Heart left ventricle (tissue), 16 donors: ENCODE measurements at places on chromosomes 2 and 18. TPM values are rescaled to one million over a fixed set of nuclear protein-coding genes. Genes with fewer than 3 reads are reported as not detected.

DNA sequence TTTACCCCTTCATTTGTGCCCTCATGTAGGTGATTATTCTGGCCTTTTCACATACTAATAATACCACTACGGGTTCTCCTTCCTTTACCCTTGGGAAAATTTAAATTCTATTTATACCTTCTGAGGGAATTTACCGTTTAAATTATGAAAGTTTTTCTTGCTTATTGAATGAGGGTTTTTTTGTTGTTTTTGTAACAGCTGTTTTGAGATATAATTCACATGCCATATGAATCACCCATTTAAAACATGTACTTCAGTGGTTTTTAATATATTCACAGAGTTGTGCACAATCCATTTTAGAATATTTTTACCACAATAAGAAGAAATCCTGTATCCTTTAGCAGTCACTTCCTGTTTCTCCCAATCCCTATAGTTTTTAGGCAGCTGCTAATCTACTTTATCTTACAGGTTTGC is 54.7 kb downstream of the EML4 start:
- no peak overlapping the region for H3K4me3 ChIP-seq
- DNase-seq = no peak
- H3K36me3 ChIP-seq = no peaks in the 10 kb centered on the region

- H3K27me3 ChIP-seq = no peaks in the 10 kb centered on the region
- DNase-seq = no peak
- H3K27ac ChIP-seq = no peak overlapping the region
- H3K36me3 ChIP-seq = no peaks in the 10 kb centered on the region
- no peaks in the 10 kb centered on the region for H3K4me1 ChIP-seq
Observed at GRCh38 chr2:12032975-12033374, 286.5 kb downstream of the LPIN1 start.

ZC3H6 gene
- 11.7 TPM for polyA plus RNA-seq

GRCh38 chr2:67880291-67880761 is 182.5 kb downstream of the C1D start:
- H3K36me3 ChIP-seq = no peaks in the 10 kb centered on the region
- DNase-seq = no peak
- H3K4me3 ChIP-seq = no peak overlapping the region
- H3K4me1 ChIP-seq = no peaks in the 10 kb centered on the region
- no peaks in the 10 kb centered on the region for H3K27me3 ChIP-seq

RAB27B gene
- polyA plus RNA-seq = 0.03 TPM

DNA sequence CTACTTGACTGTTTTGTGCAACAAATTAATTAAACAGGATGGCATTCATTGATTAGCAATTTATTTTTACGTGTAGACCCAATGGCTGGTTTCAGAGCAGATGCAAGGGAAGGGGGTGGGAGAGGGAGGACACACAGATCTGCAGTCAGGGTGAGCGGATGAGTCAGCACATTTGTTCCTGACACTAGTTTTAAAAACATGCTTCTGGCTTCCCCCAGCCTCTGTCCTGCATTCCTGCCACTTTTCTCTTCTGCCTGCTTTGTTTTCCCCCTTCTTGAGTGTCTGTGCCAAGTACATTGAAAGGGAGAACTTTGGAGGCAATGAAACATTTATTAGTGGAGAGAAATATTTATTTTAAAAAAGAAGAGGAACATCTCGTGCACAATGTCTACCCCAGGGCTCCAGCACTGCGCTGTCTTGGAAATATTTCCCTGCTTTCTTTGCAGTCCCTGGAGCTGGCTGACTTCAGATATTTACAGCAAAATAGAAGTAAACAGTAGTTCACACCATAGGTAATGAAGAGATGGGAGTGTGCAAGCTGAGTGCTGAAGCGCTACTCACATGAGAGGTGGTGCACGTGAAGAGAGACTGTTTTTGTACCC is 52.2 kb downstream of the NRP2 start:
- H3K27me3 ChIP-seq = no peaks in the 10 kb centered on the region
- peaks cover 15% of the 10 kb centered on the region for H3K4me1 ChIP-seq
- DNase-seq = no peak

DNA sequence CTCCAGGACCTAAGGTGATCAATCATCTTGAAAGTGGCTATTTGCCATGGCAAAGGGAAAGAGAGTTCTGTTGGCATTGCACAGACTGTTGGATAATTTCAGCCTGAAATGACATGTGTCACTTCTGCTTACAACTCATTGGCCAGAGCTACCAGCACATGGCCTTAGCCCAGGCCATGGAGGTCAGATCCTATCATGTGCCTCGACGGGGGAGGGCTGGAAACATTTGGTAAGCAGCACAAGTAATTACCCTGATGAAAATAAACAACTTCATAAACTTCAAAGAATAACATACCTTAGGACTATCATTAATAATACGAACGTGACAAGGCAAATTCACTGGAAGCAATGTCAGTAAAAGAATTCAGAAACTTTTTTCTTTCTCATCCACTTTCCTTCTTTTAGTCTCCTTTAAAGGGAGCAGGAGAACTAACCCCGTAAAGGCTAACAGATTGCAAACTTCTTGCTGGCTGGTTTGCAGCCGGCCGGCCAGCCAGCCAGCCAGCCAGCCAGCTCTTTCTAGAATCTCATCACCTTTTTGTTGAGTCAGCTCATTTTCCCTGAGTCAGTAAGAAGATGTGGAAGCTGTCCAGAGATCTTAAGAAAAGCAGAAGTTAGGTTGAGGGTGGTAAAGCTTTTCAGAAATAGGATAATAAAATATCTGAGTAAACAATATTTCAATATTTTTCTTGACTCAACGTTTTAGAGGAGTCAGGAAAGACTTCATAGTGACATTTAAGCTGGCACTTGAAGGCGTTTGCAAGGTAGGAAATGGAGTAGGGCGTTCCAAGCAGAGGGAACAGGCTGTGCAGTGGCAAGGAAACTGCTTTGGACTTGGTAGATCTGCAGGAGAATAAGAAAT is 31.9 kb downstream of the CNRIP1 start:
- H3K27ac ChIP-seq = peak overlapping the region; percentile 16
- peak; percentile 53 for DNase-seq
- H3K27me3 ChIP-seq = no peaks in the 10 kb centered on the region

KLHL30 gene
- polyA plus RNA-seq = 10.7 TPM

GRCh38 chr2:217988840-217989204 is 14.0 kb downstream of the TNS1 start:
- DNase-seq = no peak
- H3K27me3 ChIP-seq = no peaks in the 10 kb centered on the region
- peaks cover 17% of the 10 kb centered on the region for H3K4me1 ChIP-seq
- no peak overlapping the region for H3K4me3 ChIP-seq

DNA sequence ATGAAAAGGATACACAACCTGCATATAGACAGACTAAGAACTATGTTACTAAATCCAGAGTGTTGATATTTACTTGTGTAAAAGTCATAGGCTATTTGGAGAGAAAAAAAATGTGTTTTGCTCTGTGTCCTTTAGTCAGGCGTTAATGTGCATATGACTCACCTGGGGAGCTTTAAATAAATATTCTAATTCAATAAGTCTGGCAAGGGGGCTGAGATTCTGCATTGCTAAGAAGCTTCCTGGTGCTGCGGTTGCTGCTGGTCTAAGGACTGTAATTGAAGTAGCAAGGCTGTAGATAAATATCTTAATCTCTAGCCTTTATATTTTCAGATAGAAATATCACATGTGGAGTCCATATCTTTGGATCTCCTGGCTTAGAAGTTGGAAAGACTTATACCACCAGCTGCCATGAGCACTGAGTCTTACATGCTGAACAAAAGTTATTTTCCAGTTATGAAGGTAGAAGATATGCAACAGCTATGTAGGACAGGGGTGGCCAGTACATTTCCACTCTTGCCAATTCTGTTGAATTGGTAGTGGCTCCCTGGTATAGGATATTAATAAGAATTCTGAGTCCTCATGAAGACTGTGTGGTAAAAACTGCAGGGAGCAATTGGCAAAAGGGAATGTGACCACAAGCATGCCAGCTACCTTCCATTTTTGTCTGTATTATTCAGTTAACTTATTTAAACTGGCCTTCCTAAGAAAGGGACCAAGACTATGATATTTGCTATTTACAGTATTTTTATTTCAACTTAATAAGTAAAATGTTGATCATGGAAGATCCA is 4.8 kb downstream of the SPAG16 start:
- no peaks in the 10 kb centered on the region for H3K36me3 ChIP-seq
- no peak for DNase-seq
- no peaks in the 10 kb centered on the region for H3K27me3 ChIP-seq
- no peak overlapping the region for H3K4me3 ChIP-seq
- peaks cover 11% of the 10 kb centered on the region for H3K4me1 ChIP-seq
- H3K27ac ChIP-seq = no peak overlapping the region

DNA sequence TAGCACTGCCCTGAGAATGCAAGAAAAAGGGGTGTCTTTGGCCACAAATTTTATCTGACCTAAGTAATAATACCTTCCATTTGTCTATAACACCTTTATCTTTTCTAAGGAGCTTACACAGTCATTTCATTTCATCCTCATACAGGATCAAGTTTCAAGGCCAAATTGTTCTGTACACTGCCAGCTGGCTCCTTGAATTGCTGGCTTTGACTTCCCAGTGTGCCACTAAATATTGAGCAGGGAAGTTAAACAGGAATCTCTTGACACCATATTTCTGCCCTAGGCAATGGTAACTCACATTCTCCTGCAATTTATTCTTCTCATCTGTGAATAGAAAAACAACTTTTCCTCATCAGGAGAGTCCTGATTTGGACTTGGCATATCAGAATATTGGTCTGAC is 195.1 kb upstream of the LRP1B start:
- DNase-seq = no peak
- no peaks in the 10 kb centered on the region for H3K27me3 ChIP-seq
- no peaks in the 10 kb centered on the region for H3K4me1 ChIP-seq
- no peak overlapping the region for H3K4me3 ChIP-seq
- H3K27ac ChIP-seq = no peak overlapping the region

DNA sequence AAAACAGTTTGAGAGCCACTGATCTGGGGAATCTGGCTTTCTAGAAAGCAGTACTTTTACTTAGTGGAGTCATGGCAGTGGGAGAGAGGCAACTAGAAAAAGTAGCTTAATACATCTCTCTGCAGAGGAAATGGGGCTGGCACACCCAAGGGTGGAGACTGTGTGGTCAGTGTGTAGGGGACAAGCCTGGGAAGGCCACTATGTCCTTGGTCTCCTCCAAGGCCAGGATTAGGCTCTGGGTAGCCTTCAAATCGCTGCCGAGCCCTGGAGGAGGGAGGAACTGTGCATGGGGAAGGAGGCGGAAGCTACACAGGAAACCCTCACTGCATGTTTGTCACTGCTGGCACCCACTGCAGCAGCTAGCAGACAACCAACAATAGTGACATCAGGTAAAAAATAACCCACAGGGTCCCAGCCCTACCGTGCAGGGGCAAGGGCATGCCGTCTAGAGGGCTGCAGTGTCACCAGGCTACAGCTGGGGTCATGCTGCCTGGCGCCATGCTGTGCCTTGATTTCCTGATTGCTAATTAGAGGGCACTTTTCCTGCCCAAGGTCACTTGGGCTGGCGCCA is 34.8 kb downstream of the LBH start:
- H3K27ac ChIP-seq = peak overlapping the region; percentile 20
- DNase-seq = no peak
- no peak overlapping the region for H3K4me3 ChIP-seq
- peaks cover 5% of the 10 kb centered on the region for H3K4me1 ChIP-seq

- peaks cover 71% of the 10 kb centered on the region for H3K4me1 ChIP-seq
- H3K27ac ChIP-seq = no peak overlapping the region
- H3K36me3 ChIP-seq = no peaks in the 10 kb centered on the region
- no peak for DNase-seq
Observed at GRCh38 chr2:134406736-134407135, 152.9 kb downstream of the MGAT5 start.

LOXL3 gene
- polyA plus RNA-seq = 1.5 TPM

- H3K4me1 ChIP-seq = peaks cover 13% of the 10 kb centered on the region
- H3K36me3 ChIP-seq = no peaks in the 10 kb centered on the region
- DNase-seq = no peak
- no peak overlapping the region for H3K4me3 ChIP-seq
Observed at GRCh38 chr2:172246649-172247048, 143.9 kb upstream of the DLX2 start.

CD207 gene
- polyA plus RNA-seq = 0.19 TPM

DNA sequence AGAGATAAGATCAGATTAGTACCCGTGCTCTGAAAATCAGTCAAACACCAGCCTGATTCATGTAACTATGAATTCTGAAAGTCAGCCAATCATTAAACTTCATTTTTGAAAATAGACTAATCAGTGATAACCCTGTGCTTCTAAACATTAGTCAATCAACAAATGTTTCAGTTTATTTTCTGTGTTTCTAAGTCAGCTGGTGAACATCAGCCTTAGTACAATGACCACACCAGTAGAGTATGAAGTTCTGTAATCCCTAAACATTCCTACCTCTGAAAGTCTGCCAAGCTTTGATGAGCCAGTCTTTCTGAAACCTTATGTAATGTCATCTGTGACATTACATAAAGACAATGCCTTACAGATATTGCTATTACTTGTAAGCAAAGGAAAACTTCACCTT is 807.4 kb upstream of the CRIM1 start:
- no peaks in the 10 kb centered on the region for H3K4me1 ChIP-seq
- H3K4me3 ChIP-seq = no peak overlapping the region
- H3K27me3 ChIP-seq = no peaks in the 10 kb centered on the region
- DNase-seq = no peak
- H3K27ac ChIP-seq = no peak overlapping the region

DNA sequence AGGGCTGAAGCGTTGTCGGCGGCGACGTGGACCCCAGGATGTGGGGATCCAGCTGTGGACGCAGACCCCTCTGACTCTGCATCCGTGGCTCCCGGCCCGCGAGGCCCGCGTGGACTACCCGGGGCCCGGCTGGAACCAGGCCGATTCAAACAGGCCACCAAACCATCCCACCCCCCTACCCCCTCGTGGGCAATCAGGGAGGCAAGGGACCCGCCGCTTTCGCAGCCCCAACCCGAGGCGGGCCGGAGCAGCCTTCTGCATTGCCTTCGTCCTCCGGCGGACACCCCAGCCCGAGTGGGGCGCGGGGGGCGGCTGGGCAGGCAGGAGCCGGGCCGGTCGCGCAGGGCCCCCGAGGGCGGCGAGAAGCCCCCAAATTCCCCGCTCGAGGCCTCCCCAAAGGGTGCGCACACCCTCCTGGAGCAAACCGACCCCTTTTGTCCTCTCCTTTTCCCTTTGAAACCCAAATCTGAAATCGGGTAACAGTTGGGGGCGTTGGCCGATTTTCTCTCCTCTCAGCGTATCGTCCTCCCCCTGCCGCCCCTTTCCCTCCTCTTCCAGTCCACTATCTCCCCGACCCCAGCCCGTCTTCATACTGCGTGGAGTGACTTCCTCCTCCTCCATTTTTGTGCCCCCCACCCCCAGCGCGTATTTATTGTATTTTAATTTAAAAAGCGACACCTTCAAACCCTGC is 7.4 kb downstream of the SP9 start:
- no peak overlapping the region for H3K27ac ChIP-seq
- H3K36me3 ChIP-seq = peaks cover 2% of the 10 kb centered on the region
- H3K27me3 ChIP-seq = peaks cover 80% of the 10 kb centered on the region
- DNase-seq = no peak
- no peak overlapping the region for H3K4me3 ChIP-seq

DNA sequence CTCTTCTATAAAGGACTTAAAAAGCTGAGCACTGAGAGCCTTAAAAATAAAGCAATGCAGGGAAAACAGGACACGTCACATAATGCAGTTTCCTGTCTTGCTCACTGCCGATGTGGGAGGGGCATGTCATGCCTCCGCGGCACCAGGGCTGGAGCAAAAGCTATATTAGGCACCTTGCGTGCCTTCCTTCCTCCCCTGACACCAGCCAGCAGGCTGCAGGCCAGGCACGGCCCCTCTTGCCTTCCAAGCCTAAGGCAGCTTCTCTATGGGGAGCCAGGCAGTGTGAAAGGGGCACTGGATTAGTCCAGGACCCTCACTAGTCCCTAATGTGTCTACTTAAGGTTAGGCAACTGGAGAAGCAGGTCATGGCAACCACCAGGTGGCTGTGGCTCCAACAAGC is 26.3 kb downstream of the MRPL35 start:
- H3K36me3 ChIP-seq = no peaks in the 10 kb centered on the region
- H3K4me3 ChIP-seq = no peak overlapping the region
- peak; percentile 80 for DNase-seq

GAREM2 gene
- 0.42 TPM for polyA plus RNA-seq
